ENCODE measurements at places on chromosomes 11 and 22. TPM values are rescaled to one million over a fixed set of nuclear protein-coding genes. Genes with fewer than 3 reads are reported as not detected.
A peak's percentile ranks its signal among the peaks of the same experiment; 100 is the strongest.

CCDC73 gene
- not detected for total RNA-seq

DNA sequence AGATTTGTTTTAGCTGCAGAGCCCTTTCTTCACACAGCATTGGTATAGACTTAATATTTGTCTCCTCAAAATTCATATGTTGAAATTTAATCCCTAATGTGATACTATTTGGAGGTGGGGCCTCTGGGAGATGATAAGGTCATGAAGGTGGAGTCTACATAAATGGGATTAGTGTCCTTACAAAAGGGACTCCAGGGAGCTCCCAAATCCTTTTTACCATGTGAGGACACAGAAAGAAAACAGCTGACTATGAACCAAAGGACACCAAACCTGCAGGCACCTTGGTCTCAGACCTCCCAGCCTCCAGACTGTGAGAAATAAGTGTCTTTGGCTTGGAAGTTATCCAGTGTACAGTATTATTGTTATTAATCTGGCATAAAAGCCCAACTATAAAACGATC, 10.2 kb downstream of the SLC35F2 start:
- no peak for DNase-seq
- H3K27me3 ChIP-seq, result no peaks in the 10 kb centered on the region
- no peak overlapping the region for H3K27ac ChIP-seq

SLC22A8 gene
- total RNA-seq, result not detected

- H3K36me3 ChIP-seq, result no peaks in the 10 kb centered on the region
- no peak overlapping the region for H3K4me3 ChIP-seq
- no peaks in the 10 kb centered on the region for H3K27me3 ChIP-seq
Measured at GRCh38 chr22:45477366-45478107, 25.1 kb upstream of the FBLN1 start.

DNA sequence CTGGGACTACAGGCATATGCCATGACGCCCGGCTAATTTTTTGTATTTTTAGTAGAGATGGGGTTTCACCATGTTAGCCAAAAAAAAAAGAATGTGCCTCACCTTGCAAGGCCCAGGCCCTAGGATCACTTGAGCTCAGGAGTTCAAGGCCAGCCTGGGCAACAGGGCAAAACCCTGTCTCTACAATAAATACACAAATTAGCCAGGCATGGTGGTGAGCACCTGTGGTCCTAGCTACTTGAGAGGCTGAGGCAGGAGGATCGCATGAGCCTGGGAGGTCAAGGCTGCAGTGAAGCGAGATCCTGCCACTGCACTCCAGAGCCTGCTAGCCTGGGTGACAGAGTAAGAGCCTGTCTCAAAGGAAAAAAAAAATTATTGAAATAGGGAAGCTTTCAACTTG, 8.1 kb upstream of the LDHC start:
- no peaks in the 10 kb centered on the region for H3K4me1 ChIP-seq
- no peak overlapping the region for H3K4me3 ChIP-seq
- H3K36me3 ChIP-seq, result peaks cover 76% of the 10 kb centered on the region
- no peaks in the 10 kb centered on the region for H3K27me3 ChIP-seq
- no peak for DNase-seq

DNA sequence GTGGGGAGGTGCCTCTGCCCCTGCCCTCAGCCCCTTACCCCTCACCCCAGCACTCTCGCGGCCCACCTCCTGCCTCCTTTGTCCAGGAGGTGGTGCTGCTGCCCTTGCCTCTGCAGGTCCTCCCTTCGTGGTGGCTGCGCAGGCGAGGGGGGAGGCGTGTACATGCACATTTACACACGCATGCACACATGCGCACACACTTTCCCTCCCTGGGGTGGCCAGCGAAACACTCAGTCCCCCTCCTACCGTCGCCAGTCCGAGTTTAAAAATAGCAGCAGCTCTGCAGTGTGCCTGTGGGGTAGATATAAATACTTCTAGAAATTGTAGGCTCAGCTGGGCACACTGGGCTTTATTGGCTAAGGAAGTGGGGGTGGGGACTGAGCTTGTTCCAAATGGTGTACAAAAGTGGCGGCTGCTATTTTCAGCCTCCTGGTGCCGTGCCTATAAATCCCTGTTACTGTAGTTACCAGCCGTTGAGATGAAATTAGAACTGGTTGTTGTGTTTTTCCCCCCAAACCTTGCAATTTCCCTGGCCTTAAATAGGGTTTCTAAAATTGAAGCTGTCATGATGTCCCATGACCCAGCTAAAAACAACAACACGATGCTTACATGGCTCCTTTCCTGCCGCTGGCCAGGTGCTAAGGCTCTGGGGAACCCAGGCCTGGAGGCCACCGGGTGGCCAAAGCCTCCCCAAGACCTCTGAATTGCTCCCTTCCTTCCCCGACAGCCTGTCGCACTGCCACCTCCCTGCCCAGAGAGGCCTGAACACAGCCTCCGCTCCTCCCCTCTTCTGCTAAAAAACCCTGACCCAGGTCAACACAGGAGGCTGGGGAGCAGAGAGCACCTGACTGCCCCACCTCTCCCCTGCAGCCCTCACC, 12.4 kb downstream of the PICK1 start:
- peaks cover 43% of the 10 kb centered on the region for H3K36me3 ChIP-seq
- H3K27me3 ChIP-seq, result no peaks in the 10 kb centered on the region
- H3K4me3 ChIP-seq, result peak overlapping the region; percentile 45
- H3K27ac ChIP-seq, result peak overlapping the region; percentile 94
- peak; percentile 88 for DNase-seq

GRCh38 chr22:22424210-22424800, 84.2 kb downstream of the ZNF280B start:
- no peak for DNase-seq
- no peak overlapping the region for H3K27ac ChIP-seq
- no peak overlapping the region for H3K4me3 ChIP-seq
- H3K36me3 ChIP-seq, result no peaks in the 10 kb centered on the region

DNA sequence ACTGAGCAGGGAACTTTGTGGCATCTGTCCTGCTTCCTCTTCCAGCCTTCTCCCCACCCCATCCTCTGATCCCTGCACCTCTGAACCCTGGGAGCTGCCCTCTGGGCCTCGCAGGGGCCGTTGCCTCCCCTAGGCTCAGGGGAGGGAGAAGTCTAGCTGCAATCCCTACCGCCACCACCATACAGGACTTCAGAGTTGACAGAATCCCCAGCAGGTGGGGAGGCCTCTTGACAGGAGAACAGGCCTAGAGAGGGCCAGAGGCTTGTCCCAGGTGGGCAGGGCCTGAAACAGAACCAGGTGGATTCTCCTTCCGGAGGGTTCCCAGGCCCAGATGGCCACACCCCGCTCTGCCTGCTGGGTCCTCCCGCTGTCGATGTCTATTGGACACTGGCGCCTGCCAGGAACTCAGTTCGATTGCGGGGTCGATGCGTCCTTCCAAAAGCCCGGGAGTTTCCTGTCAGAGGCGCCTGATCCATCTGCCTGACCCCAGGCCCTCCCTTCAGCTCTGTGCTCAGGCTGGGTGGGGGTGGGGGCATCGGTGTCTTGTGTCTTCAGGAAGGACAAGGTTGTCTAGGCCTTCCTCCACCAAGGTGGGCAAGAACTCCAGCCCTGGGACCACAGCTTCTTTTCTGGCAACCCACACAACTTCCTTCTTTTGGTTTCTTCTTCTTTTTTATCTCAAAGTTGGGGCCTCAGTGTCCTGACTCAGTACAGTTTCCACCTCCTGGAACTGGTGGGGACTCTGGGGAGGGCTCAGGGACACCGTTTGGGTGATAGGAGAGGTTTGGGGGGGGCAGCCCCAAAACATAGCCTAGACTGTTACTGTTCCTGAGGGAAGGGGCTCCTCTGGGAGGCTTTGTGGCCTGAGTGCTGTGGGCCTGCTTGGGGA, 6.4 kb downstream of the STARD10 start:
- no peaks in the 10 kb centered on the region for H3K36me3 ChIP-seq
- peaks cover 26% of the 10 kb centered on the region for H3K4me1 ChIP-seq
- no peak overlapping the region for H3K4me3 ChIP-seq
- DNase-seq, result no peak
- no peak overlapping the region for H3K27ac ChIP-seq

DNA sequence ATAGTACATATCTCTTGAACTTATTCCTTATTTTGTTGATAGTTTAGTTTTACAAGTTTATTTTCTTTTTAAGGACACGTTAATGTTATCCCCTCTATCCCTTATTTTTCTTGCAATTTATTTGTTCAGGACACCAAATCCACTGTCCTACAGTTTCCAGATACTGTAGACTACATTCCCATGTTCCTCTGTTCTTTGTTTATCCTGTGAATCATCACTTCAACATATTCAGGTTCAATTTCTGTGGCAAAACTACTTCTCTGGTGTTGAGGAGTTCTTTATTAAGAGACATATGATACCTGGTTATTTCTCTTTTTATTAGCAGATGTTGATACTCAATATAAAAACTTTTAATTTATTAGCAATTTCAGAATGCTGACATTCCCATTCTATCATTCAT, 72.8 kb upstream of the CLNS1A start:
- H3K27ac ChIP-seq, result no peak overlapping the region
- H3K36me3 ChIP-seq, result no peaks in the 10 kb centered on the region
- H3K4me3 ChIP-seq, result no peak overlapping the region
- H3K27me3 ChIP-seq, result no peaks in the 10 kb centered on the region

MMP12 gene
- total RNA-seq, result not detected

- no peak for DNase-seq
- H3K4me3 ChIP-seq, result no peak overlapping the region
- H3K27me3 ChIP-seq, result no peaks in the 10 kb centered on the region
- no peak overlapping the region for H3K27ac ChIP-seq
- no peaks in the 10 kb centered on the region for H3K36me3 ChIP-seq
Measured at GRCh38 chr11:125464270-125464662, 31.8 kb downstream of the FEZ1 start.

GRCh38 chr11:5592615-5593014, 3.8 kb upstream of the TRIM6 start:
- DNase-seq, result no peak
- peaks cover 7% of the 10 kb centered on the region for H3K4me1 ChIP-seq
- no peak overlapping the region for H3K4me3 ChIP-seq
- H3K36me3 ChIP-seq, result no peaks in the 10 kb centered on the region

- no peaks in the 10 kb centered on the region for H3K4me1 ChIP-seq
- no peak overlapping the region for H3K4me3 ChIP-seq
- no peak overlapping the region for H3K27ac ChIP-seq
- DNase-seq, result no peak
- no peaks in the 10 kb centered on the region for H3K27me3 ChIP-seq
- H3K36me3 ChIP-seq, result no peaks in the 10 kb centered on the region
Measured at GRCh38 chr11:17002543-17002942, 11.7 kb downstream of the PLEKHA7 start.

TIRAP gene
- total RNA-seq, result 20.7 TPM

RTN3 gene
- 75.1 TPM for total RNA-seq

LMO1 gene
- not detected for total RNA-seq

MAP6 gene
- total RNA-seq, result 15.6 TPM

CCDC116 gene
- not detected for total RNA-seq

FBLN1 gene
- total RNA-seq, result 587 TPM

SCGB1A1 gene
- total RNA-seq, result not detected

SULT4A1 gene
- total RNA-seq, result not detected

DNA sequence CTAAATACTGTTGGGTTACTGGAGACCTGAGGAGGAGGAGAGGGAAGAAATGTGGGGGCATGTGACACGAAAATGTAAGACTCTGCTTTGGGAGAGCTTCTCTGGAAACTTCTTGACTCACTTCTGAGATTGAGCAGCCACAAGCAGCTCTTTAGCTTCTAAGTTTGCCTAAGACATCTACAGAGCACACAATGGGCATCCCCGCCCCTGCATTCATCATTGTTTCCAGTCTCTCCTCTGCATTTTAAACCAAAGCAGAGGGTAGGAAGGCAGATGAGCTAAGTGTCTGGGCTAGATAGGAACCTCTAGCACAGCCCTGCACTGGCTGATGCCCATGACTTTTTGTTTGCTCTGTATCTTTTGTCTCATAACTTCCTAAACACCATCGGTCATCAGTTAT, 2.1 kb upstream of the OR52D1 start:
- no peaks in the 10 kb centered on the region for H3K27me3 ChIP-seq
- no peaks in the 10 kb centered on the region for H3K36me3 ChIP-seq
- no peaks in the 10 kb centered on the region for H3K4me1 ChIP-seq

CRYBA4 gene
- not detected for total RNA-seq

P2RY6 gene
- total RNA-seq, result 7.7 TPM

DNA sequence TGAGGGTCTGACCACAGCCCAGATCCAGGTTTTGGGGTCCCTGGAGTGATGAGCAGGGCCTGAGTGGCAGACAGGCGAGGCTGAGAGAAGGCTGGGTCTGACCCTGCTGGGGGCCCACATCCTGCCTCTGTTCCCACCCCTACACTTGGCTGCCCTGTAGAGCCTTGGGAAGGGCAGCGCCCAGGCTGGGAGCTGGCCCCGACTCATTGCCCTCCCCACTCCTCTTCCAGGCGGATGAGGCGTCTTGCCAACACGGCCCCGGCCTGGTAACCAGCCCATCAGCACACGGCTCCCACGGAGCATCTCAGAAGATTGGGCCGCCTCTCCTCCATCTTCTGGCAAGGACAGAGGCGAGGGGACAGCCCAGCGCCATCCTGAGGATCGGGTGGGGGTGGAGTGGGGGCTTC, 4.9 kb downstream of the DERL3 start:
- no peak for DNase-seq
- H3K4me3 ChIP-seq, result no peak overlapping the region
- H3K27ac ChIP-seq, result peak overlapping the region; percentile 16
- H3K27me3 ChIP-seq, result no peaks in the 10 kb centered on the region
- peaks cover 6% of the 10 kb centered on the region for H3K36me3 ChIP-seq
- peaks cover 31% of the 10 kb centered on the region for H3K4me1 ChIP-seq

STT3A gene
- 122 TPM for total RNA-seq

PGA3 gene
- 4.3 TPM for total RNA-seq

DNA sequence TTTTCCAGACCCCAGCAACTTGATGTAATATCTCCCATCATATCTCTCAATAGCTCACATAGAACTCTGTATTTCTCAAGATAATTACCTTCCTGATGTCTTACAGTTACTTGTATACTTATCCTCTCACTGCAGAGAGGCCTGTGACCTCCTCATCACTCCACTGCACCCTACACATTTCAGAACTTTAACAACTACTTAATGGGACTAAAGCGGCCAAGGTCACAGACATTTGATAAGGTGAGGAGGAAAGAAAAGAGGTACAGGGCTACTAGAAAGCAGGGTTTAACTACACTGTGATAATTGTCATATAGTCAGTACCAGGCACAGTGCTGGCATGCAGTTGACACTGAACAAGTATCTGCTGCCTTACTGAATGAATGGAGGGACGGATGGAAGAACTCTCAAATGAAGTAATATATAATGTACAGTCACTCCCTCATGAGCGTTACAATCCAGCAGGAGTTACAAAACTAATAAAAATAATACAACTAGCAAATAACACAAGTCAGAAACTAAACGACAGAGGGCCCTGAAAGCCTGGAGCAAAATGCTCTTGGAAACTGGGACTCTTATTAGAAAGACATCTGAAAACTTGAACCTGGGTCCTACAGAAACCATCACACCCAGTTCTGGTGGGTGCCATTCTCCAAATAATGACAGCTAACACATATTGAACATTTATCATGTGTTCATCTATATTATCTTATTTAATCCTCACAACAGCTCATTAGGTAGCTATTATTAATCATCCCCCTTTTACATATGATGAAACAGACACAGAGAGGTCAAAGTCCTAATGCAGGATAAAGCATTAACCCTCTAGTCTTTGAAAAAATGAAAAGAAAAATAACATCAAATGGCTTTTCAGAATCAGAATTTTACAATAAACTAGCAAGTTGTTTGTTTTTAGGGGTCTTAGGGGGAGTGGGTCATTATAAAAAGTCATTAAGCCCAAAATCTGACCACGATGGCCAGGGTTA, 14.3 kb downstream of the PI4KA start:
- H3K4me1 ChIP-seq, result peaks cover 5% of the 10 kb centered on the region
- no peak overlapping the region for H3K27ac ChIP-seq

- H3K27me3 ChIP-seq, result no peaks in the 10 kb centered on the region
- no peaks in the 10 kb centered on the region for H3K36me3 ChIP-seq
- no peak for DNase-seq
- H3K27ac ChIP-seq, result no peak overlapping the region
Measured at GRCh38 chr11:75474240-75474639, 41.2 kb upstream of the KLHL35 start.

RFPL2 gene
- total RNA-seq, result not detected

SCUBE2 gene
- total RNA-seq, result 1.2 TPM
